ENCODE measurements at places on chromosomes 6 and 20.

- peak; percentile 92 for DNase-seq
Measured at GRCh38 chr6:21587179-21587960, 6.2 kb upstream of the SOX4 start.

- DNase-seq = no peak
Measured at GRCh38 chr6:88449770-88450169, 283.6 kb upstream of the CNR1 start.

GRCh38 chr6:41757931-41758640, 10.9 kb upstream of the PGC start:
- DNase-seq = no peak

- no peak for DNase-seq
Measured at GRCh38 chr20:39646874-39647413, 684.8 kb downstream of the DHX35 start.

GRCh38 chr6:40986364-40986763, 52.7 kb downstream of the UNC5CL start:
- DNase-seq = no peak

- no peak for DNase-seq
Measured at GRCh38 chr6:40661726-40662125, 74.6 kb upstream of the LRFN2 start.

GRCh38 chr6:155116571-155116910, 121.4 kb downstream of the TIAM2 start:
- no peak for DNase-seq

- peak; percentile 22 for DNase-seq
Measured at GRCh38 chr6:21827425-21828202, 234.1 kb downstream of the SOX4 start.

- DNase-seq = no peak
Measured at GRCh38 chr20:38890497-38890818, 35.8 kb upstream of the FAM83D start.

DNA sequence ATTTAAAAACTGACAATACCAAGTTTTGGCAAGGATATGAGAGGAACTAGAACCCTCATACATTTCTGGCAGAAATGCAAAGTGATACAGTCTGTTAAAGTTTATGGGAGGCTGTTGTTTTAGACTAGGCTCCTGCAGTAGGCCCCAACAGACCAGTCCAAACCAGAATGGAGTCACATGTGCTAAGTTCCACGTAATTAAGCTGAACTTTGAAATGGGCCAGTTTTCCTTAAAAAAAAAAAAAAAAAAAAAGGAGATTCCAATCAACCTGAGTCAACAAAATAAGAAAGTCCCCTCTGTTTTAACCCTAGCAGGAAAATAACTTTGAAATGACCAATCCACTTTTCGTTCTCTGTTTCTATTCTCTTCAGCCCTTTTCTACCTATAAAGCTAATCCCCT, 26.5 kb downstream of the IL17F start:
- no peak for DNase-seq

DNA sequence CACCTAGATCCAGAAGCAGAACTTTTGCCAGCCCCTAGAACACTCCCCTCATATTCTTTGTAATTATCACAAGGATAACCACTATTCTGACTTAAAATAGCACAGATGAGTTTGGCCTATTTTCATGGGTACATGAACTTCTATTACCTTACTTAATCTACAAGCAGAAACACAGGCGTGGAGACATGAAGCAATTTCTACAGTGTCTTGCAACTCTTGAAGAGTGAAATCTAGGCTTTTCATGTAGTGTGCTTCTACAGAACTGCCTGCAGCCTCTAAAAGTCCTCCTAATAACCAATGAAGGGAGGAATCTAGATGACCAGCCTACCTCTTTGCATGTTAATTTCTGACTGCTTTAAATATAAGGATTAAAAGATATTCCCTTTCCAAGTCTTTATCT, 82.7 kb downstream of the EPM2A start:
- no peak for DNase-seq

- no peak for DNase-seq
Measured at GRCh38 chr6:168458101-168458500, 17.1 kb downstream of the SMOC2 start.

- peak; percentile 24 for DNase-seq
Measured at GRCh38 chr6:43060034-43060754, 763 bp downstream of the KLC4 start.

DNA sequence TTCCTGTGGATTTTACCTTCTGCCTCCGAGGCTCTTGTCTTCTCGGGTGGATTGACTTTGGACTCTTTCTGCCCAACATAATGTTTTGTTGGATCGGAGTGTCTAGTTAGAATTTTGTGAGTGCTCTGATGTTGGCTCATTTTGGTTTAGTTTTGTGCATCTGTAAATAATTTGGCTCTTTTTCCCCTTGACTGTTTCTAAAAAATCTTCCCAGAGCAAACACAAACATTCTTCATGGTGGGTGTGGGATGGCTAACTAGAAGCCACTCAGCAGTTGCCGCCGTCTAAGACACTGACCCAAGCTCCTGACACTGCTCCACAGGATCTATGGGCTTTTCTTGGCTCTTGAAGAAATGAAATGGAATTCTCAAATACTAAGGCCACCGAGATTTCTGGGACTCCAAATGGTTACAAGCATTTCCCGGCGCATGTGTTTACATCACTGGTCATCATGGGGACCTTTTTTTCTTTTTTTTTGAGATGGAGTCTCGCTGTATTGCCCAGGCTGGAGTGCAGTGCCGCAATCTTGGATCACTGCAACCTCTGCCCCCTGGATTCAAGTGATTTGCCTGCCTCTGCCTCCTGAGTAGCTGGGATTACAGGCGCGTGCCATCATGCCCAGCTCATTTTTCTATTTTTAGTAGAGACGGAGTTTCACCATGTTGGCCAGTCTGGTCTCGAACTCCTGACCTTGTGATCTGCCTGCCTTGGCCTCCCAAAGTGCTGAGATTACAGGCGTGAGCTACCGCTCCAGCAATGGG, 92.0 kb upstream of the FRMD1 start:
- DNase-seq = no peak

All from brain (organoid and tissue), 16 donors.